Upper lobe of right lung (tissue), 1 donor: ENCODE measurements at places on chromosomes 7 and 10.
A peak's percentile ranks its signal among the peaks of the same experiment; 100 is the strongest.

DNA sequence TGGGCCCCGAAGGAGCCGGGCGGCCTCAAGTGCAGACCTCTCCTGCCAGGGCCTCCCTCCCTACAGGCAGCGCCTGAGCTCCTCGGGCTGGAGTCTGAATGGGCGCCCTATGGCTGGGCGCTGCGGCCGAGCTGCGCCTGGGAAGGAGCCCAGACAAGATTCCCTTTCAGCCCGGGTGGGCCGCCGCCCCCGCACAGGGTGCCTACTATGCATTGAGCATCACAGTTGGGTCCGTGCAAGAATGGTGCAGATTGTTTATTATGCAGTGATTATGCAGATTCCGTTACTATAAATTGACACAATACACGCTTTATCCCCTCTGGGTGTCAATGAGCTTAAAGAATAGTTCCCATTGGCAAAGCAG, 77.2 kb upstream of the PDGFA start:
- DNase-seq: no peak
- no peak overlapping the region for H3K27ac ChIP-seq
- H3K4me3 ChIP-seq: no peak overlapping the region
- H3K4me1 ChIP-seq: peaks cover 8% of the 10 kb centered on the region
- H3K36me3 ChIP-seq: no peaks in the 10 kb centered on the region
- H3K27me3 ChIP-seq: no peaks in the 10 kb centered on the region

- peaks cover 16% of the 10 kb centered on the region for H3K4me1 ChIP-seq
- DNase-seq: no peak
- no peaks in the 10 kb centered on the region for H3K27me3 ChIP-seq
- no peak overlapping the region for H3K27ac ChIP-seq
- H3K36me3 ChIP-seq: no peaks in the 10 kb centered on the region
Measured at GRCh38 chr10:13949844-13950542, 363.2 kb downstream of the PRPF18 start.

DNA sequence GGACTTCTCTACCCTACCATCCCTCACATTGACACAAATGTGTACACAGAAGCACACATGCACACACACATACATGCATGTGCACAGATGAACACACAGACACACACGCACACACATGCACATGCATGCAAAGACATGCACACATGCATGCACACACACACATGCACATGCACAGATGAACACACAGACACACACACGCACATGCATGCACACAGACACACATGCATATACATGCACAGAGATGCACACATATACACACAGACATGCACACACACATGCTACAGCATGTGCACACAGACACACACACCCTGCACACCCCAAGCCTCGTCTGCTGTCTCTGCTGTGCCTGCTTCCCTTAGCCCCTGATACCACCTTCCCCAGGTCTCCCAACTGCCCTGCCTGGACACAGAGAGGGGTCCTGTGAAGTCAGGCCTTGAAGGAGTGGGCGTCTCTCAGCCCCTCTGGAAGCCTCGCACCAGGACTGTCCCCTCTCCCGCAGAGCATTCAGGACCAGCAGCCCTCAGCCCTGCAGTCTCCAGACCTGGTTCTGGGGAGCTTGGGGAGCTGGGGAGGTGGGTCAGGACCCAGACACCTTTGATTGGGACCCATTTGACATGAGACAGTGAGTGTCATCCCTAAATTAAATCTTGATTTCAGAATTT, 181.8 kb downstream of the DNAJB6 start:
- no peak overlapping the region for H3K4me3 ChIP-seq
- H3K27me3 ChIP-seq: peaks cover 10% of the 10 kb centered on the region
- H3K4me1 ChIP-seq: no peaks in the 10 kb centered on the region
- DNase-seq: peak; percentile 30
- no peak overlapping the region for H3K27ac ChIP-seq
- H3K36me3 ChIP-seq: no peaks in the 10 kb centered on the region

GRCh38 chr10:74114041-74114448, 36.6 kb downstream of the AP3M1 start:
- H3K27me3 ChIP-seq: no peaks in the 10 kb centered on the region
- H3K36me3 ChIP-seq: peaks cover 95% of the 10 kb centered on the region
- no peak overlapping the region for H3K27ac ChIP-seq
- no peaks in the 10 kb centered on the region for H3K4me1 ChIP-seq
- no peak for DNase-seq

GRCh38 chr10:45034301-45034700, 33.6 kb downstream of the ZNF22 start:
- no peaks in the 10 kb centered on the region for H3K4me1 ChIP-seq
- no peak overlapping the region for H3K27ac ChIP-seq
- no peak overlapping the region for H3K4me3 ChIP-seq

DNA sequence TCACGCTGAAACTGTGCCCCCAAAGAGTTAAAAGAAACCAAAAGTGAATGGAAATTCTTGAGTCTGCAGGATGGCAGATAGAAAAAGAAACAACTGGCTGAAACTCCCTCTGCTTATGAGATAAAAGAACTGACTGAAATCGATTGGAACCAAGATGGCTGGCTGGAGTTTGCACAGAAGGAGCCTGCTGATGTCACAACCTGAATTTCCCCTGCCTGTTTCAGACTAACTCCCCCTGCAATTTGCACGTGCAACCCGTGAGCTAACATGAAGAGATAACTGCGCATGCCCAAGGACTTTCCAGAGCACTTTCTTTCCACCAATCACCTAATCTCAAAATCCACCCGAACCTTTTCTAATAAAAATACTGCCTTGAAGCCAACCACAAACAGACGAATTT, 435.5 kb downstream of the CALN1 start:
- H3K36me3 ChIP-seq: no peaks in the 10 kb centered on the region
- no peaks in the 10 kb centered on the region for H3K4me1 ChIP-seq
- no peak overlapping the region for H3K27ac ChIP-seq
- H3K27me3 ChIP-seq: no peaks in the 10 kb centered on the region
- no peak overlapping the region for H3K4me3 ChIP-seq

DNA sequence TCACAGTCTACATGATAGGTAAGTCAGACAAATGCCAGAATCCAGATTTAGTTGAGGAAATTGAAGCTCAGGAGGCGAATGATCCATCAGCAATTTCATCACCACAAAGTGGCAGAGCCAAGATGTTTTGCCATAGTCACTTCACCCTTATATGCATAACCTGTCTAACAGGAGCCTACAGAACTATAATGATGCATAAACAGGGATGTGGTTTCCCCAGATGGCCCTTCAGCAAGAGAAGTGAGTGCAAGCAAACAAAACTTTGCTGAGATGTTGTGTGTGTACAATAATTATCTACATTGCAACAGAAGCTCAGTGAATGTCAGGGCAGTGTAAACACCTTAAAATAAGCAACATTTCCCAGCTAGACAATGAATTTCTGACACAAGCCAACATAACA, 28.6 kb downstream of the PON3 start:
- H3K4me1 ChIP-seq: no peaks in the 10 kb centered on the region
- H3K36me3 ChIP-seq: no peaks in the 10 kb centered on the region
- no peak overlapping the region for H3K27ac ChIP-seq
- H3K4me3 ChIP-seq: no peak overlapping the region
- no peaks in the 10 kb centered on the region for H3K27me3 ChIP-seq

DNA sequence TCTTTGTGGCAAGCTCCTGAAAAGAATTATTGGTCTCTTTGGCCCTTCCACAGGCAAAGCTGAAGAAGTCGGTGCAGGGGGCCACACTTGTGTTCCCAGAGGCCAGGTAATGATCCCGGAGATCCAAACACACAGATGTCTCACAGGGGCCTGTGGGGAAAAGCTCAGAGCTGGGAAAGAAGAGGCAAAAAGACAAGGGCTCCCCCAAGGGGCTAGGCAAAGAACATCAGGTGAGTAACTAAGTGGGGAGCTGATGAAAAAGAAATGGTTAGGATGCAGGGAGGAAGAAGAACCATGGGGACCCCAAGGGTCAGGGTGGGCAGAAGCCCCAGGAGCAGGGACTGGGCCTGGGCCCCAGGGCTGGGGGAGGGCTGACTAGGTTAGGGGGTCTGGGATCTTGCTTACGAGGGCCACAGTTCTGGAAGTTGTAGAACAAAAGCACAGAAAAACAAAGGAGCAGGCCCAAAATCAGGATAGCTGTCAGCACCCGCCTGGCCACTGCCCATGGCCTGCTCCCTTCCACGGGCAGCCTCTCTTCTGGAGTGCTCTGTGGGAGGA, 1.1 kb downstream of the KEL start:
- no peaks in the 10 kb centered on the region for H3K4me1 ChIP-seq
- H3K27ac ChIP-seq: no peak overlapping the region
- peaks cover 4% of the 10 kb centered on the region for H3K27me3 ChIP-seq
- no peak for DNase-seq
- no peak overlapping the region for H3K4me3 ChIP-seq

GRCh38 chr7:29167721-29168120, 21.4 kb upstream of the CPVL start:
- H3K4me3 ChIP-seq: no peak overlapping the region
- peaks cover 6% of the 10 kb centered on the region for H3K27me3 ChIP-seq
- H3K36me3 ChIP-seq: no peaks in the 10 kb centered on the region
- no peak for DNase-seq

DNA sequence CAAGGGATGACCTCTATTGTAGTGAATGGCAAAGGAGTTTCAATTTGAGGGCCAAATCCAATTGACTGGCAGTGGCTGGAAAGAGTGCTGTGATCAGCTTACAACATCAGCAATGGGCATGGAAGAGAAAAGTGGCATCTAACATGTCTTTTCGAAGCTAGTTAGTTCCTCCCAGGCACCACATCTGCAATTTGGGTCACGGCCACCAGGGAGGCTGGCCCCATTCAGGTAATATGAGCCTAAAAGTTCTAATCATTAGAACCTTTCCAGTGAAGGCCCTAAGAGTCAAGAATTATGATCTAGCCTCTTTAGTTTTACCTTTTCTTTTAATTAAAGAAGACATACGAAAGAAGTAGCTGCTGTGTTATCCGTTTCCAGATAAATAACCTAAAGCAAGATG, 17.3 kb downstream of the CRTAC1 start:
- peaks cover 23% of the 10 kb centered on the region for H3K27me3 ChIP-seq
- DNase-seq: no peak
- no peaks in the 10 kb centered on the region for H3K36me3 ChIP-seq
- no peak overlapping the region for H3K27ac ChIP-seq
- no peaks in the 10 kb centered on the region for H3K4me1 ChIP-seq

DNA sequence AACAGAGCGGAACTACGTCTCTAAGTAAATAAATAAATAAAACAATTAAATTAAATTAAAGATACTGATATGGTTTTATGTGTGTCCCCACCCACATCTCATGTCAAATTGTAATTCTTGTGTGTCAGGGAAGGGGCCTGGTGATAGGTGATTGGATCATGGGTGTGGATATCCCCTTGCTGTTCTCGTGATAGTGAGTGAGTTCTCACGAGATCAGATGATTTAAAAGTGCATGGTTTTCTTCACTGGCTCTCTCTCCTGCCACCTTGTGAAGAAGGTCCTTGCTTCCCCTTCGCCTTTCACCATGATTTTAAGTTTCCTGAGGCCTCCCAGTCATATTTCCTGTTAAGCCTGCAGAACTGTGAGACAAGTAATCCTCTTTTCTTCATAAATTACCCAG, 29.0 kb upstream of the OGDHL start:
- no peak overlapping the region for H3K27ac ChIP-seq
- H3K27me3 ChIP-seq: no peaks in the 10 kb centered on the region
- no peaks in the 10 kb centered on the region for H3K36me3 ChIP-seq

- no peak for DNase-seq
- no peaks in the 10 kb centered on the region for H3K27me3 ChIP-seq
- H3K4me1 ChIP-seq: peaks cover 17% of the 10 kb centered on the region
Measured at GRCh38 chr7:47647918-47648250, 66.0 kb upstream of the TNS3 start.

- no peak overlapping the region for H3K27ac ChIP-seq
- H3K4me3 ChIP-seq: no peak overlapping the region
- no peaks in the 10 kb centered on the region for H3K36me3 ChIP-seq
- no peaks in the 10 kb centered on the region for H3K27me3 ChIP-seq
Measured at GRCh38 chr10:31554556-31554955, 235.5 kb downstream of the ZEB1 start.

DNA sequence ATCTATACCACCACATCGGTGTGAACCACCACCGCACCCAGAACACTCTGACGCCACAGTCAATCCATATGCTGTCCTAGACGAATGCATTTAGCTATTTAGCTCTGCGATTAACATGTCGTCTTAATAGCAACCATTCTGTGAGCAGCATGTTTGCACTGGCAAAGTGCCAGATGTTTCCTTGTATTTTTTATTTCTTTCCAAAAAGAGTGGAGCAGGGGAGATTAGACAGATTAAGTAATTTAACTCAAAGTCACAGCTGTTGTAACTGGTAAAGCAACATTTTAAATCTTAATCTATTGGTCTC, 57.0 kb upstream of the ARL4A start:
- H3K27me3 ChIP-seq: no peaks in the 10 kb centered on the region
- H3K27ac ChIP-seq: no peak overlapping the region
- no peaks in the 10 kb centered on the region for H3K4me1 ChIP-seq
- no peak for DNase-seq

- no peaks in the 10 kb centered on the region for H3K36me3 ChIP-seq
- no peak overlapping the region for H3K4me3 ChIP-seq
- H3K27ac ChIP-seq: no peak overlapping the region
- DNase-seq: no peak
Measured at GRCh38 chr7:19853261-19853832, 79.9 kb upstream of the TMEM196 start.

GRCh38 chr10:90530521-90530920, 327.3 kb downstream of the HTR7 start:
- H3K4me1 ChIP-seq: no peaks in the 10 kb centered on the region
- no peak for DNase-seq
- H3K4me3 ChIP-seq: no peak overlapping the region

GRCh38 chr7:42154173-42154572, 82.8 kb downstream of the GLI3 start:
- DNase-seq: no peak
- peaks cover 5% of the 10 kb centered on the region for H3K4me1 ChIP-seq
- H3K27me3 ChIP-seq: no peaks in the 10 kb centered on the region
- H3K4me3 ChIP-seq: no peak overlapping the region
- H3K36me3 ChIP-seq: no peaks in the 10 kb centered on the region

DNA sequence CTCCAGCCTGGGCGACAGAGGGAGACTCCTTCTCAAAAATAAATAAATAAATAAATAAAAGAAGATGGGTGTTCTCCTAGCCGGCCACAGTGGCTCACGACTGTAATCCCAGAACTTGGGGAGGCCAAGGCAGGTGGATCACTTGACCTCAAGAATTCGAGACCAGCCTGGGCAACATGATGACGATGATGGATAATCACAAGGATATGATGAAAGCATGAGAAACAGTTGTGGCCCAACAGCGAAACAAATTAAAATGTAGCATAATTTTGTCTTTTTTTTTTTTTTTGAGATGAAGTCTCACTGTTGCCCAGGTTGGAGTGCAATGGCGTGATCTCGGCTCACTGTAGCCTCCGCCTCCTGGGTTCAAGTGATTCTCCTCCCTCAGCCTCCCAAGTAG, 12.9 kb downstream of the ZNF786 start:
- no peaks in the 10 kb centered on the region for H3K27me3 ChIP-seq
- H3K27ac ChIP-seq: no peak overlapping the region
- H3K4me3 ChIP-seq: no peak overlapping the region
- H3K36me3 ChIP-seq: peaks cover 10% of the 10 kb centered on the region
- peak; percentile 21 for DNase-seq

GRCh38 chr10:14562218-14563075, 212.2 kb downstream of the FAM107B start:
- no peaks in the 10 kb centered on the region for H3K36me3 ChIP-seq
- DNase-seq: no peak
- H3K4me3 ChIP-seq: no peak overlapping the region
- H3K27ac ChIP-seq: peak overlapping the region; percentile 18
- H3K4me1 ChIP-seq: peaks cover 20% of the 10 kb centered on the region

- DNase-seq: no peak
- no peaks in the 10 kb centered on the region for H3K27me3 ChIP-seq
- H3K4me3 ChIP-seq: no peak overlapping the region
- no peak overlapping the region for H3K27ac ChIP-seq
Measured at GRCh38 chr10:76218035-76218434, 786.6 kb downstream of the LRMDA start.

GRCh38 chr10:103783681-103784080, 71.7 kb downstream of the SH3PXD2A start:
- H3K36me3 ChIP-seq: no peaks in the 10 kb centered on the region
- DNase-seq: no peak
- no peak overlapping the region for H3K27ac ChIP-seq
- H3K4me3 ChIP-seq: no peak overlapping the region
